Stimulated activated CD8-positive, alpha-beta memory T cell treated with anti-CD3 and anti-CD28 coated beads, Interleukin-4, amount 100 ng/mL, for 4 hours (primary cell): ENCODE measurements at places on chromosomes 3 and 15.

- DNase-seq = no peak
Observed at GRCh38 chr3:30682434-30683155, 76.2 kb downstream of the TGFBR2 start.

- no peak for DNase-seq
Observed at GRCh38 chr3:82745544-82745943, 984.1 kb upstream of the GBE1 start.

GRCh38 chr15:58678683-58679082, 70.8 kb downstream of the ADAM10 start:
- no peak for DNase-seq

- no peak for DNase-seq
Observed at GRCh38 chr15:31221936-31222515, 104.6 kb upstream of the KLF13 start.

DNA sequence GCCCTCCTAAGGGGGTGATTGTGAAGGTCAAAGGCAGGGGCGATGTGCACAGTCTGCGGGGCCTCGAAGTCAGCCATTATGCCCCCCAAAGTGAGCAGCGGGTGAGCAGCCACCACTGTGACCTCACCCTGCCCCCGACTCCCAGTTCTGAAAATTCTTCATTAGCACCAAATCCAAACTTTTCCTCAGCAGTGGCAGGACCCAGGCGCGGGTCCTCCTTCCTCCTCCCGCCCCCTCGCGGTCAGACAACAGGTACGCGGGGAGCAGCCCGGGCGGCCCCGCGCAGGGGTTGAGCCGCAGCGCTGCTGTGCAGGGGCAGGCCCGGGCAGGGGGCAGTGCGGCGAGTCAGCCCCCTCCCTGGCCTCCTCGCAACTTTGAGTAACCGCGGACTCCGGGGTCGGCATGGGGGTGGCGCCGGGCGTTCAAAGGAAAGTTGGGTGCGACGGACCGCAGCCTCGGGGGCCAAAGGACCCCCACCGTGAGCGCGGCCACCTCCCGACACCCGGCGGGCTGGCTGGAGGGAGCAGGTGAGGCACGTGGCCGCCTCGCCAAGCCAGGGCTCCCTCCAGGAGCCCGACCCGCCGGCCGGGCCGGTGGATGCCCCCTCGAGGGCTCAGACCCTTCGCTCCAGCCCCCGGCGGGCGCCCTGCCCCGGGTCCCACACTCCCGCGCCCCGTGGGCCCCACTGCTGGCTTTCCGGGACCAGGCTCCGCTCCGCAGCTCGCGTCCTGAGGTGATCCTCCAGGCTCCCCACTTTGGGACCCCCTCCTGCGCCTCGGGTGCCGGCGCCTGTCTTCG, 49.4 kb upstream of the CCDC174 start:
- no peak for DNase-seq

GRCh38 chr3:72816862-72817355, 31.3 kb downstream of the SHQ1 start:
- no peak for DNase-seq

DNA sequence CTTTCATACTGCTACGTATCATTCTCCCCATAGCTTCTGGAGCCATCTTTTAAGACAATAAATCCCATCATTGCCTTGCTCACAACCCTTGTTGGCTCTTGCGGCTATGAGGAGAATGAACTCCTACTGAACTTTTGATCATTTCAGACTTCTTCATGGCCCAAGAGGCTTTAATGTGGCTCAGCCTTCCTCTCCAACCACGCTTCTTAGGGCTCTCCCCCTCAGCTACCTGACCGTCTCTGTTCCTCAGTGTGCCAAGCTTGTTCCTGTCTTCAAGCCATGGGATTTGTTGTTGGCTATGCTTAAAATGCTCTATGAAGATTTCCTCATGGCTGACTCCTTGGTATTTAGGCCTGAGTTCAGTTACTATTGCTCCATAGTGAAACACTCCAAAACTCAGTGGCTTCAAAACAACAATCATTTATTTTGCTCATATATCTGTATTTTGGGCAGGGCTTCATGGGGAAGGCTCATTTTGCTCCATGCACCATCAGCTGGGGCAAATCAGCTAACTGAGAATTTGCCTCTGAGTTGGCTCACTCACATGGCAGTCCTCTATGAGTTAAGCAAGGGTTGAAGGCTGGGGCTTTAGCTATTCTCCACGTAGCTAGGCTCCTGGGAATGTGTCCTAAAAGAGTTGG, 47.5 kb downstream of the FOXL2 start:
- DNase-seq = no peak

GRCh38 chr3:172272698-172273097, 175.6 kb downstream of the GHSR start:
- no peak for DNase-seq

- DNase-seq = no peak
Observed at GRCh38 chr15:94791510-94791909, 560.1 kb downstream of the MCTP2 start.

DNA sequence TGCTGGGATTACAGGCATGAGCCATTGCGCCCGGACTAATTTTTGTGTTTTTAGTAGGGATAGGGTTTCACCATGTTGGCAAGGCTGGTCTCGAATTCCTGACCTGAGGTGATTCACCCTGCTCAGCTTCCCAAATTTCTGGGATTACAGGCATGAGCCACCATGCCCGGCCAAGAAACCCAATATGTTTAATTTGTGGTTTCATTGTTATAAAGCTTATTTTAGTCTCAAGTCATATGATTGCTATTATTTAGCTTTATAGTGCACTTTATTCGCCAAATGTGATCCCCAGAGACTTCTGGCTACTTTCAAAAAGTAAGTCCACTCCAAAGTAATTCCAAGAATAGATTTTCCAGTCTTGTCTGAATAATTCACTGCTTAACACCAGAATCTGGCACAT, 19.3 kb upstream of the SLC4A7 start:
- no peak for DNase-seq

- no peak for DNase-seq
Observed at GRCh38 chr3:185815391-185816282, 9.2 kb downstream of the IGF2BP2 start.

DNA sequence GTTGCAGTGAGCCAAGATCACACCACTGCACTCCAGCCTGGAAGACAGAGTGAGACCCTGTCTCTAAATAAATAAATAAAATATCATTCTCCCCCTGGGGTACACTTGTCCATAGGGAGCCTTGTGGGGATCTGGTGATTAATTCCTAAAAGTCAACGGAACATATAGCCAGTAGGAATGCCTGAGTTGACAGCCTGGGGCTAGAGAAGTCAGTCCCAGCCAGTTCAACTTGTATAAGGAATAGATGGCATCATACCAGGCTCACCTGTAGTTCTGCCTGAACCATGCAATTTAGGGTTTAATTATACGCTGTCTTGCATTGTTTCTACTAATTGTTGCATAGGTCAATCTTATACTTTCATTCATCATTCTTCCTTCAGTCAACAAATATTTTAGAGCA, 5.9 kb upstream of the BOC start:
- DNase-seq = no peak

DNA sequence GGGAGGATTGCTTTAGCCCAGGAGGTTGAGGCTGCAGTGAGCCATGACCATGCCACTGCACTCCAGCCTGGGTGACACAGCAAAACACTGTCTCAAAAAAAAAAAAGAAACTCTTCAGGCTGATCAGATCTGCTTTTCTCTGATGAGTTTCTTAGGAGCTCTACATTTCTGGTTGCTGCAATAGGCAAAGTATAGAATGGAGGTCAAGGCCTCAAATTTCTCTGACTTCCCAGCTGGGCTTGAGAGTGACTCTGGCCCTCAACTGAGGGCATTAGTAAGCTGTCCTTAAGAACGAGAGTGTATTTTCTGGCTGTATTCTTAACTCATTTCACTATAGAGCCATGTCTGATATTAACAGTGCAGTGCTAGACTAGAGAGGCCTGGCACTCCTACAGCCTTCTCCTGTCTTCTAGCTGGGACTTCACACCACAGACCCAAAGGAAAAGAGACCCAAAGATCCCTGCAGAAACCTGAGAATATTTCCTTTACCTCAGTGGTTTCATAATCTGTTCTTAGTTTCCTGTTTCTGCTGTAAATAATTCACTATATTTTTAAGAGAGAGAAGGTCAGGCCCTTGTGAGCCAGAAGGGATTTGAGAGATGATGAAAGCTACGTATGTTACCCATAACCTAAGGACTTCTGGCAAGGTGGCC, 2.0 kb upstream of the NR1I2 start:
- DNase-seq = no peak

- no peak for DNase-seq
Observed at GRCh38 chr3:74273091-74273490, 341.4 kb downstream of the CNTN3 start.

- DNase-seq = no peak
Observed at GRCh38 chr3:38579141-38579540, 70.3 kb downstream of the SCN5A start.

DNA sequence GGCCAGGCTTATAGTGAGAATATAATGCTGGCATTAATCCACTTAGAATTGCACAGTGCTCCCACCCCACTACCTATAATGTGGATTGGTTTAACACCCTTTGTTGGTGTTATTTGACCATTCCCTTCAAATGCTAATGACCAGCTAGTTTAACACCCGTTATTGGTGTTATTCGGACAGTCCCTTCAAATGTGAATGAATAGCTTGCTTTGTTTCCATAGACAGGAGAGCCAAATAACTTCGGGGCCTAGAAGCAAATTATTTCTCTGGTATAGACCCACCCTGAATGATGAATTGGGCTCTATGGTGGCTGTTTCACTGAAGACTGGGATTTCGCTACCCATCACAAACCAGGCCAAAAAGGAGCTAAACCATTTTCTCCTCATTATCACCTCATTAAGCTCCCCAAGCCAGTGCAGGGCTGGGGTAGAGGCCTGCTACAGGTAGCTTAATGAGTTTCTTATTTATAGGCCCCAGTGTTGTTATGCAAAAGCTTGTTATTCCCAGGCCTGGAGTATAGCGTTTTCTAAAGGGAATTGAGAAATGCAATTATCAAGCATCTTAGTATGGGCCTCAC, 494.1 kb upstream of the DPH6 start:
- DNase-seq = no peak

GRCh38 chr15:29698030-29698701, 124.1 kb downstream of the TJP1 start:
- no peak for DNase-seq

DNA sequence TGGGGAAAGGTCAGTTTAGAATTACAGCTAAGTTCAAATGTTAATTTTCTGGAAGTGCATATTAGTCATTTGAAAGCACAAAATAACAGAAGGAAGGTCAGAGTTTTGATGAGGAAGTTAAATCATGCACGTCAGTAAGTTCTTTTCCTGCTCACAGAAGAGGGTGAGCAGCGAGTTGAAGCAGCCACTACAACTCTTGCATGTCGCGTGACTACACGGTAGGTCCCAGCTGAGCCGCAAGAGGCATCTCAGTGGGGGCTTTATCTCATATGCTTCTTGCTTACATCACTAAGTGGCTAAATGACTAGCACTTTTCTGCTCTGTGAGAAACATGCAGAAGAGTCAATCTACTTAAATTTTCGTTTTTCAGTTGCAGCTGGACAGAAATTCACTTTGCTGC, 21.3 kb upstream of the SEC62 start:
- DNase-seq = no peak

- DNase-seq = no peak
Observed at GRCh38 chr15:55915876-55916567, 77.4 kb downstream of the NEDD4 start.

GRCh38 chr3:124512881-124513609, 217.2 kb upstream of the UMPS start:
- DNase-seq = no peak

DNA sequence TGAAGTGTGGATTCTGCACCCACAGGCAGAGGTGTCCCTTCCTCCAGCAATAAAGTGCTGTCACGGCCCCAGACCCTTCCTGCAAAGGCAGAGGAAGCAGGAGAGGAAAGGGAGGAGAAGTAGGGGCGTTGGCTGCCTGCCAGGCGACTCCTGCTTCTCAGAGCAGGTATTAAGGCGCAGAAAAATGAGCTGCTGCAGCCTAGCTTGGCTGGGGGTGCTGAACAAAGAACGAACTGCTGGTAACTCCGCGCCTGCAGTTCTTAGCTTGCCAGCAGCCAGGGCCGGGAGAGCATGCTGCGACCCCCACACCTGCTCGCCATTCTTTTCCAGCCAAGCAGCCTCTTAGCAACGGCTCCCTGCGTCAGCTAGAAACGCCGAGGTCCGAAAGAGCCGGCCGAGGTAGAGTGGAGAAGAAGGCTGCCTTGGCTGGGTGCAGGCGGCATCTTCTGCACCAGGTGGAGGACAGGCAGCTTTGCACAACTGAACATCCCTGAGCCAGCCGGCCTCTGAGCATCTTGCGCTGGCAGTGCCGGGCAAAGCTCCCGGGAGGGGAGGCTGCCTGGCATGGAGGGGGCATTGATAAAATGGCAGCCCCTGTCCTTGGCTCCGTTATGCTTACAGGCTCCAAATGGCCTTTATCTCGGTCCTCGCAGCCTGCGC, 296.0 kb downstream of the MEX3B start:
- DNase-seq = no peak

DNA sequence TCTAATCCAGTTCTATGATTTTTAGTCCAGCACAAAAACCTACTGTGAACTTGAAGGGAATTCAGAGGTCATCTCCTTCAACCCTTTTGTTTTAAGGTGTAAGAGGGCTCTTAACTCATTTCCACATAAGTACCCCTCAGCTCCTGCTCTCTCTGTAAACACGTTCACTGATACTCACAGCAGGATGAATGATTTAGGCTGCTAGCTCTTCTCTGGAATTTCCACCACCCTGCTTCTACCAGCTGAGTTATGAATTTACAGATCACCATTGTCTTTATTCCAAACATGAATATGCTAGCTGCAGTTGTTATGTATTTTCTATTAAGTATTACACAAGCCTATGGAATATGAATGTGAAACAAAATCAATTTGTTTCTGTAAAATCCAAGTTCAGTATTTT, 101.3 kb upstream of the NANOGP8 start:
- DNase-seq = no peak

DNA sequence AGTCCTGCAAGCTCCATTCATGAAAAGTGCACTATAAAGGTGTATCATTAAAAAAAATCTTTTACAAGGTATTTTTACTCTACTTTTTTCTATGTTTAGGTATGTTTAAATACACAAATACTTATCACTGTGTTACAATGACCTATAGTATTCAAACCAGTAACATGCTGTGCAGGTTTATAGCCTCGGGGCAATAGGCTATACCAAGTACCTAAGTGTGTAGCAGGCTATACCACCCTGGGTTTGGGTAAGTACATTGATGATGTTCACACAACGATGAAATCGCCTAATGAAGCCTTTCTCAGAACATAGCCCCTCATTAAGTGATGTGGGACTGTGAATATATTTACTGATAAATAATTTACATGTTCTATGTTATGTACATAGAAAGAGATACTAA, 104.6 kb downstream of the ATP1B3 start:
- DNase-seq = no peak

GRCh38 chr3:169526246-169526645, 137.3 kb downstream of the MECOM start:
- DNase-seq = no peak

GRCh38 chr15:89174476-89174875, 46.9 kb downstream of the RLBP1 start:
- no peak for DNase-seq

DNA sequence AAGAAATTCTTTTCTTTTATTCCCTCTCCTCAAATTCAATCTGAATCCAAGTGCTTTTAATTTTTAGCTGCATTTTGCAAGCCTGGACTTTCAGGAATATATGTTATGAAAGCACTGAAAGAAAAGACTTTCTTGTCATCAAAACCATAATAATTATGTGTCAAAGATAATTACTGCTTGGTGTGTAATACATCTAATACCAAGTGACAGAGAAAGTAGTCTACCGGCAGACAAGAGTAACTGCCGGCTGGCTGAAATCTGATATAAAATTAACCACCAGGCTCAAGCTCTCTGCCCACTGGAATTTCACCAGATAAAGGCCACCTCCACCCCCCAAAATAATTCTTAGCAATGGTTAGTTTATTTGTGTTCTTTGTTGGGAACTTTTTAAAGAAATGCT, 220.9 kb upstream of the CDIN1 start:
- no peak for DNase-seq

GRCh38 chr15:75508840-75509532, 57.5 kb upstream of the SIN3A start:
- no peak for DNase-seq
